ENCODE measurements at places on chromosomes 1 and 21. TPM values are rescaled to one million over a fixed set of nuclear protein-coding genes. Genes with fewer than 3 reads are reported as not detected.

Gene CAPZB
- total RNA-seq, result 67.3 TPM

Gene OR4F16
- total RNA-seq, result not detected

Gene ATAD3C
- total RNA-seq, result not detected

Gene KCNJ9
- total RNA-seq, result not detected

Gene FMO4
- total RNA-seq, result 2.6 TPM

Data from skeletal muscle tissue (tissue), 5 donors.